ENCODE measurements at places on chromosomes 16 and 17.

- DNase-seq: no peak
Observed at GRCh38 chr17:17400070-17400469, 76.7 kb upstream of the MED9 start.

DNA sequence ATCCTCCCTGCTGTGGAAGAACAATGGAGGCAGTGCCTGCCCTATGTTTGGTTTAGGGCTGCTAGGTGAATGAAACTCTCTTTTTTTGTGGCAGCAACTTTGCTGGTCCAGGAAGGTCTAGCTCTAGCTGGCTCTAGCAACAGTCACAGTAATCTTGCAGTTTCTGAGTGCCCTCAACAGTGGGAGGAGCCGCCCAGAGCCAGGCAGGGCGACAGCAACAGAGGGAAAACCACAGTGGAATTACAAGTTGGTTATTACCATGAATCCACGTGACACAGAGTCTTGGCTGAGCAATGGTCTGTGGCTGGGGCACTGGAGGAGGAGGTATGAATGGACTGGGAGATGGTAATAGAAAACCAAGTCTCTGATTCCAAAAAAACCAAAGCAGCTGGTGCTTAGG is 10.3 kb downstream of the HSPB9 start:
- no peak for DNase-seq

- DNase-seq: no peak
Observed at GRCh38 chr17:68190495-68190894, 57.3 kb upstream of the AMZ2 start.

DNA sequence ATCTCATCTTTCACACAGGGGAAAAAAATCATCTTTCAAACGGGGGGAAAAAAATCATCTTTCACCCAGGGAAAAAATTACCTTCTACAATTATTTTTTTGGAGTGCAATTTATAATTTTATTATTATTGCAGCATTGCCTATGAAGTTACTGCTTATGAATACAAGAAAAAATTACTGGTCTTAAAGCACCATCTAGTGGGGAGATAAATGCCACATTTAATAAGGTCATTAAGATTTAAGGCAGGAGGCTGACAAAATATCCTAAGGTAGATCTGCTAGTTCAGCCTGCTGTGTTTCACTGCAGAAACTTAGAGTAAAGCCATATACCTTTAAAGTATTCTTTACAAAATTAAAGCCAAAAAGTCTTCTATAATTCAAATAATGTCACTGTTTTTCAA is 13.7 kb downstream of the SHCBP1 start:
- no peak for DNase-seq

GRCh38 chr17:82780195-82780594 is 28.3 kb downstream of the TBCD start:
- no peak for DNase-seq

DNA sequence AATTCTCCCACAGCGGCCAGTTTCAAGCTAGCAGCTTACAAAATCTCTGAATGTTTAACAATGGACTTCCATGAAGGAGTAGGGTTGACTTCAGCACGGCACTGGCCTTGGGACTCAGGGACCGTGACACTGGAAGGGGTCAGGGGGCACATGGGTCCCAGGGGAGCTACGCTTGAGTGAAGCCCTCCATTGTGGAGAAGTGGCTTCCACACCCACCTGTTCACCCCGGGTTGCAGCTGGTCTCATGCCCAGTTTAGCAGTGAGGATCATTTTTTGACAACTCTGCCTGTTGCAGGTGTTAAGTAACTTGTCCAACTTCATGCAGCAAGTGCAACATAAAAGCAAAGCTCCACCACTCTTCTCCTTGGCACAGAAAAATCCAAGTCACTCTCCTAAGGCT is 510.2 kb downstream of the CDH13 start:
- no peak for DNase-seq

DNA sequence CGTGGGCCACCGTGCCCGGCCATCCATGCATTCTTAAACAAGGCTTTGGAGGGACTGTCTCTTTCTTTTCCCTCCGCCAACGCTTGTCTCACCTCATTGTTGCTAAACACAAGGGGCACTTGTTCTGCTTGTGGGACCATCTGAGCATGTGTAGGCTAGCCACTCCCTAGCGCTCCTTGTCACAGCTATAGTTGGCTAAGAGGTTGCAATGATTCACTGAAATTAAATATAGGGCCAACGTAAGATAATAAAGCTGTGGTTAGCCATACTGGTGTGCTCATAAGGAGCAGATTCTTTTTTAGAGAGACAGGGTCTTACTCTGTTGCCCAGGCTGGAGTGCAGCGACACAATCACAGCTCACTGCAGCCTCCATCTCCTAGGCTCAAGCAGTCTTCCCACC is 41.2 kb downstream of the KIAA0513 start:
- DNase-seq: no peak

DNA sequence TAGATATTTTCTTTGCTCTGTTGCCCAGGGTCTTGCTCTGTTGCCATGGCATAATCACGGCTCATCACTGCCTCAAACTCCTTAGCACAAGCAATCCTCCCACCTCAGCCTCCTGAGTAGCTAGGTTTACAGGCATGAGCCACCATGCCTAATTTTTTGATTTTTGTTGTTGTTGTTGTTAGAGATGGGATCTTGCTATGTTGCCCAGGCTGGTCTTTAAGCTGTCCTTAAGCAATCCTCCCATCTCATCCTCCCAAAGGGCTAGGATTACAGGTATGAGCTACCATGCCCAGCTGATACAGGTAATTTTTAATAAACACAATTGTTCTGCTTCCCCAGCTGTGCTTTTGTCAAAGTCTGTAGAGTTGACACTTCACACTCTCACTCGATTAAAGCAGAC is 159.3 kb downstream of the PARN start:
- DNase-seq: no peak

- DNase-seq: peak; percentile 78
Observed at GRCh38 chr17:43024407-43025289, at the start of gene RND2. Gene RND2 (plus strand): TSS chr17:43025231. CDS start chr17:43025348, 117 bp downstream.

- DNase-seq: no peak
Observed at GRCh38 chr17:64741038-64741641, 79.0 kb upstream of the SMURF2 start.

- DNase-seq: no peak
Observed at GRCh38 chr17:82839617-82840292, at the start of gene ZNF750. Gene ZNF750 (minus strand): TSS chr17:82840022. CDS start chr17:82832454, 7,568 bp downstream.
